ENCODE measurements at places on chromosomes 4 and X. TPM values are rescaled to one million over a fixed set of nuclear protein-coding genes. Genes with fewer than 3 reads are reported as not detected.
A peak's percentile ranks its signal among the peaks of the same experiment; 100 is the strongest.

DNA sequence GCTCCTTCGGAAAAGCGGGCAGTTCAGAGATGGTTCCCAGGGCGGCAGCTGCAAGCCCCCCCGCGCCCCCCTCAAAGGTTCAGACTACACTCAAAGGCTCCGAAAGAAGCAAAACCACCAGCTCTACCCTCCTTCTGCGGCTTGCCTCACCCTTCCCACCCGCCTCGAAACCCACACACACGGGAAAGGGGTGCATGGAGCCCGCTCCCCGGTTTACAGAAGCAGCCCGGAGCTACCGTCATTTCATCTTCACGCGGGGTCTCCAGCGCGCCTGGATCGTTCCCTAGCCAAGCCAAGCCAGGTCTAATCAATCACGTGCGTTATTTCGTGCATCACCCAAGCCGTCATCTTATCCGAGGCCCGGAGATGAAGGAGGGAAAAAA is 1.2 kb downstream of the NLGN4X start:
- DNase-seq: no peak

DNA sequence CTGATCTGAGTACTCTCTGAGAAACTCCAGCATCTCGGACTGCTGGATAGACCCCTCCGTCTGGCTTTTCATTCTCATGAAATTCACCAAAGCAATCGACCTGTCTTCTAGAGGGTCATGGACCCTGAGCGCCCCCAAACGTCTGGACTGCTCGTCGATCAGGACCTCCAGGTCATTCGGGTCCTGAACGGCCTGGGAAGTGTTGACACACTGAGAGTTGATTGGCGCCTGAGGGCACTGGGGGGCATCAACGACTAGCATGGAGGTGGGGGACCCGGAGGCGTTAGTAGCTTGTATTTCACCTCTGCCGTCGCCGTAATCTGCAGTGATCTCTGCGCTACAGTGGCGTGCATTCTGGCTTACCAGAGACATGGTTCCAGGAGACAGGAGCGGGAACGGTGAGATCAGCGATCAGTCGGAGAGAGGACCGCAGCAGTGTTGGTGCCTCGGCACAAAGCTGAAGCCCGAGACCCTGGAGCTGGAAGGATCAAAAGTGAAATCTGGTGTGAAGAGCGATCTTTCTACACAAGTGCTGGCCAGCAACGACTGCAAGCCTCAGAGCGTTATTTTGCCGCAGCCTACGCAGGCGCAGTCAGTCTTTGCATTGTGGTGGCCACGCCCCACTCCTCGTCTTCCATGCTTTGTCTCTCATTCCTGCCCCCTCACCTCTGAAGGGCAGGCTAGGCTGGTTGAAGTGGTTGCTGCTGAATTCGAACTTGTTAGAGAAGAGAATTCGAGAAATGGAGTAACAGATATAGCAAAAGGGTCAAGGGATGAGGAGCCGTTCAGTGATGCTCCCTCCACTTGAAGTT is at the start of gene MAGEE2:
TSS of gene MAGEE2 (minus strand) at position 575 of the 812 bp plus-strand sequence. CDS start at position 372, 203 bp downstream.
- DNase-seq: peak; percentile 57

DNA sequence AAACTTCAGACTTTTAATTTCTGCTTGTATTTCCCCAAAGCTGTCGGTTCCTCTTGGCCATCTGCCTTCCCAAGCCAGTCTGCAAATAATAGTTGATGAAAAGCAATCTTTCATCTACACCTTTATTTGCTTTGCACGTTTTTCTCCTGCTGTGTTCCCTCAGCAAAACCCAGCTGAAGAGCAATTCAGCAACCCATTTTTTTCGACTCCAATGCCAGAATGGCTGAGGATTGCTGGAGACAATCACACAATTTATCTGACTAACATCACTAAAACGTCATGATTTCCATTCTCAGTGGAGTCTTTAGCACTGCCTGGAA is 94.3 kb downstream of the GPRIN3 start:
- no peak for DNase-seq

DNA sequence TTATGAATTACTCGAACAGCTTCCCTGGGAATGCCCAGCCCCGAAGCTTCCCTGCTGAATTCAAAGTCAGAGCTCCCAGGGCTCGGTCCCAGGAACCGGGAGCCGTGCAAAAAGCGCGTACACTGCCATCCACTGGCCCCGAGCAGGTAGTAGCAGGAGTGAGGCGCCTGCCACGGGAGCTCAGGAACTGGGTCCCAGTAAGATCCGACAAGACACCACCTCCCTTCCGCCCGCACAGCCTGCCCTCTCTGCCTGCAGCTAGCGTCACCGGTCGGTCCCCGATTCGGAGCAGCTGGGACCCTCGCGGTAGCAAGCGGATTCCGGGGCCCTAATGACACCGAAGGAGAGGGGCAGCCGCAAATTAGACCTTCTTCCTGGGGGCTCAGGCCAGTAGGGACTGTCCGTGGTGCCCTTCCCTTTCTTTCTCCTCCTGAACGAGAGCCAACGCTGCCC is 1.2 kb downstream of the CORIN start:
- peak; percentile 81 for DNase-seq

GRCh38 chr4:163568843-163569242 is 74.4 kb downstream of the TMA16 start:
- no peak for DNase-seq

- no peak for DNase-seq
Measured at GRCh38 chr4:76160355-76160754, 12.2 kb upstream of the NUP54 start.

- no peak for DNase-seq
Measured at GRCh38 chr4:10102474-10103332, 13.9 kb downstream of the WDR1 start.

DNA sequence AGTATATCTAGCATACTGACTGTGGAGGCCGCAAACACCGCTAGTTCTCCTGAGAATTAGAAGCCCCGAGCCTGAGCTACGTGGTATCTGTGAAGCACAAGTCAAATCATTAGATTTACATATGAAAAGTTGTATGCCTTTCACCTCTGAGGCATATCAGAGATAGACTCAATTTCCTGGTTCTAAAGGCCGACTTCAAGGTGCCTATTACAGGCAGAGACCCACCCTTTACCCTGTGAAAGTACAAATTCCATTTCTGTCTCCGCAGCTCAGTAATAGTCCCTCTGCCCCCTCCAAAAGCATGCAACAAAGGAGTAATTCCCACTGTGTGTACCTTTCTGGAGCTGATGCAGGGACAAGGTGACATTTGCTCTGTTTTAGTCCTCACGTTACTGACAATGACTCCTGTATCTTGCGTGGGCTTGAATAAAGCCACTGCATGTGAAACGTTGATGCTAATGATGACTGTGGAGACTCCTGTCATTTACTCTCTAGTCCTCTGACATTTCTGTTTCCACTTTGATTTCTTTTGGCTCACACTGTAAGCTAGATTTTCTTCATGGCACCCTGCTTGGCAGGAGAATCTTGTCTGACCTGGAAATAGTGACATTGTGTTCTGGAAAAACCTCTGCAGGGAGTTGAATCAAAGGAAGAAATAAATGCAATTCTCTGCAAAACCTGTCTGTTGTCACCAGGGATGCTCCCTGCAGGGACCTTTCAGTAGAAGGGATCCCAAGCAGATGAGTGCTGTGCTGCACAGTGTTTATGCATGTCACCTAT is 273.2 kb upstream of the EMCN start:
- DNase-seq: no peak

- peak; percentile 44 for DNase-seq
Measured at GRCh38 chrX:47145395-47146120, 537 bp downstream of the RBM10 start.

DNA sequence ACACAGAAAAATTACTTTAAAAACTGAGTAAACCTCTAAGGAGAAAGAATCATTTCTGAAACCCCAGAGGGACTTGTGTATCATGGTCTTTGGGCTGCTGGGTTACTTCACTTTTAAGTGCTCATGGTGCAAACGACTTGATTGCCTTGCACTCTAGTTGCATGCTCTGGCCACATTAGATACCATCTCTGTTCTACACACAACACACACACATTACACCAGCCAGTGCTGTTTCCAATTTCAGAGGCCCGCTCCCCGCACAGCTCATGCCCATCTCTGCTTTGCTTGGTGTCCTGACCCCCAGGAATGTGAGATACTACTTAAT is 2.1 kb downstream of the PPP3CA start:
- peak; percentile 41 for DNase-seq

DNA sequence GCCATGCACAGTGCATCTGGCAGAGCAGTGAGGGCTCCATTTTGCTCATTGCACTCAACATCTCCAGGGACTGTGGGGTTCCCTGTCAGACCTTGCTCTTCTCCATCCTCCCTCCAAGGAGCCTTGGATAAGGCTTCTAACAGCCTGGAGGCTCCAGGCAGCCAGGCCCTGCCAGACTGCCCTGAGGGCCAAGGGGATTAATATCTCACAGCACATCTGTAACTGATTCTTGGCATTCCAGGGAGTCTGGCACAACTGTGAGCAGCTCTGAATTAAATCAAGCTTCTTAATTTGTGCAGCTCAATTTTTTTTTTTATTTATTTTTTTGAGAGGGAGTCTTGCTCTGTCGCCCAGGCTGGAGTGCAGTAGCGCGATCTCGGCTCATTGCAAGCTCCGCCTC is 224.5 kb upstream of the PGRMC2 start:
- no peak for DNase-seq

GRCh38 chrX:151386838-151387459 is 10.1 kb upstream of the VMA21 start:
- peak; percentile 48 for DNase-seq

DNA sequence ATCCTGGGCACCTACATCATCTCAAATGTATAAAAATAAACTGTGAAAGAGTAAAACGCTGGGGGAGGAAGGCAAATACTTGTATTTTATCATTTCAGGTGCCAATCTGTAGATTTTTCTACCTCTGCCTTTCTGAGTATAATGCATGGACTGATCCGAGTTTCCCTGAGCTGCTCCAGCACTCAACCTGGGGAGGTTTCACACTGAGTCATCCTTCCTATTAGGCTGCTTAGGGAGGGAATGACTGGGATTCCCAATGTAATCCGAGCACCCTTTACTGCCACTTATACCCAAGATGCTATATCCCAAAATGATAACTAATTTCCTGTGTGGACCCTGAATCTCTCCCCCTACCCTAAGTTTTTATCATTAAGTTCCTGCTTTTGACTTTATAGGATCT is 126.6 kb downstream of the HNRNPD start:
- DNase-seq: no peak

DNA sequence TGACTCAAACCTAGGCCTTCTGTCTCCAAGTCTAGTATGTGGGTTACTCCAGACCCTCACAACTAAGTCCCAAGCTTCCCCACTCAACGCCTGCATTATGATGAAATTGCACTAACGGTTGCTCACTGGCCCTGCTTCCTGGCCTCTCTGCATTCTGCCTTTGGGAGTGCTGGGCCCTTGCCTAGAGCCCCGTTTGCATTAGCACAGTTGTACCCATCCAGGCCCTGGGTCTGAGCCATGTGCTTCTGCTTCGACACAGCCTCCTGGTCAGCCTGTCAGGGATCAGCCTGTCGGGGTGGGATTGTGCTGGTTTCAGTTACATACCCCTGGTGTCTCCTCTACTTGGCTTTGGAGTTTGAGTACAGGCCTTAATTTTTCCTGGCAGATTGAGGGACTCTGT is 58.4 kb downstream of the DCUN1D4 start:
- DNase-seq: no peak

DNA sequence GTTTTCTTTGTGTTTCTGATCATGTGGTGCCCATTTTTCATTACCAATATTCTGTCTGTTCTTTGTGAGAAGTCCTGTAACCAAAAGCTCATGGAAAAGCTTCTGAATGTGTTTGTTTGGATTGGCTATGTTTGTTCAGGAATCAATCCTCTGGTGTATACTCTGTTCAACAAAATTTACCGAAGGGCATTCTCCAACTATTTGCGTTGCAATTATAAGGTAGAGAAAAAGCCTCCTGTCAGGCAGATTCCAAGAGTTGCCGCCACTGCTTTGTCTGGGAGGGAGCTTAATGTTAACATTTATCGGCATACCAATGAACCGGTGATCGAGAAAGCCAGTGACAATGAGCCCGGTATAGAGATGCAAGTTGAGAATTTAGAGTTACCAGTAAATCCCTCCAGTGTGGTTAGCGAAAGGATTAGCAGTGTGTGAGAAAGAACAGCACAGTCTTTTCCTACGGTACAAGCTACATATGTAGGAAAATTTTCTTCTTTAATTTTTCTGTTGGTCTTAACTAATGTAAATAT is 110.4 kb downstream of the IL13RA2 start:
- no peak for DNase-seq

DNA sequence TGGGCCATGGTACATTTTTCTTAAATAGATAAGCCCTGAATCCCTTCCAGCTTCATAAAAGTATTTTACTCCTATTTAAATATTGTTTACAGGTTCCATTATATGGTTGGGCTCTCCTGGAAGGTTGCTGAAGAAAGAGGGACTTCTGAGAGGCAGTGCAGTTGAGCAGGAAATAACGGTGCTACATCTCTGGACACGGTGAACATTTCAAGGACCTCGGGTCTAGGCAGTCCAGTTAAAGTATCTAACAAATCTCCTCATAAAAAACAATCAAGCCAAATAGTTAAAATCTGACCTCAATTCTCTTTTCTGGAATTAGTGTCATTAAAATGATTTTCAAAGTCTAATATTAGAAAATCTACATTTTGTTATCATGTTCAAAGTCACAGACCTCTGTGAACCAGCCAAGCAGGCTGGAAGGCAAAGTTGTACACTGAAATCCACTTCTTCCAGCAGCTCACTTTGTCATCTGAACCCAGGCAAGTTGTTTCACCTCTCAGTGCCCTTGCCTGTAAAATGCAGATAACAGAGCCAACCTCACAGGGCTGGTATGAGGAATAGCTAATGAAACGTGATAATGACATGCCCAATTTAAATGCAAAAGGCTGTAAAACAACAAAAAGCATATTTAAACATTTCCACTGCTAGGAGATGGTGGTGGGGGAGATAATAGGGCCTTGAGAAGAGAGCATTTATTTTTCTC is 267.0 kb upstream of the KLF3 start:
- no peak for DNase-seq

GRCh38 chrX:39627257-39627656 is 470.5 kb downstream of the BCOR start:
- no peak for DNase-seq

DNA sequence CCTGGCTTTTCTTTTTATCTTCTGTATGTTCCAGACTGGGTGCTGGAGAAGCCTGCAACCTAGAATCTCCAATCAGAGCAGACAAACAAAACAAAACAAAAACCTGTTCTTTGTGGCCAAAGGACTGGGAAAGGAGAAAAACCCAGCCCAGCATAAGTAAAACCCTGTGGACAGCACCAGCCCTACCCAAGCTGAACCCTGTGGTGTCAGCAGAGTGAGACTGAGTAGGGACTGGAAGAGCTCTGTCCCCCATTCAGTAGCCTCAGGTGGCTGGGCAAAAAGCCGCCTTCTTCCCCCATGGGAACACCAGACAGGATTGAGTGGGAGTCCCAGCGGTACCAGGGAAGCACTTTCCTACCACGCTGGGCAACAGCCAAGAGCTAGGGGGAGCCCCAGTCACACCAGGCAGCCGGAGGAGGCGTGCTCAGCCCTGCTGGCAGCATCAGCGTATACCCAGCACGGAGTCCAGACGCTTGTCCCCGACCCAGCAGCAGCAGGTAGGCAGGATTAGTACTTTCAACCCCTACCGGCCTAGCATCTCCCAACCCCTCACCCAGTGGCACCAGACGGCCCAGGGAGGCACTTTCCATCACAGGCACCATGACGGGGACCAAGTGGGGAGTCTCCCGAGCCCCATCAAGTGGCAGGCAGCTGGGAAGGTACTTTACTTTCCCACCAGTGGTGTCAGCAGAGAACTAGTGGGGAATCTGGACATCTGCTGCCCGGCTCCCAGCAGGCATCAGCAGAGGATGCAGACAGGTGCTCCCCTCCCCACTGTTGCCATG is 8.6 kb upstream of the JADE3 start:
- peak; percentile 88 for DNase-seq

Gene CACNA1F
- polyA plus RNA-seq: 0.09 TPM

Gene ACOX3
- polyA plus RNA-seq: 25.7 TPM

Gene ENAM
- 2.6 TPM for polyA plus RNA-seq

Gene MAGEA2
- polyA plus RNA-seq: not detected

Gene MAGEB17
- not detected for polyA plus RNA-seq

Gene MAGEA8
- not detected for polyA plus RNA-seq

Gene STAG2
- polyA plus RNA-seq: 11.9 TPM

Gene DCLK2
- polyA plus RNA-seq: 7.3 TPM

Data from right cardiac atrium (tissue), 5 donors.